CD8-positive, alpha-beta T cell (primary cell): ENCODE measurements at places on chromosomes 2 and 18.
A peak's percentile ranks its signal among the peaks of the same experiment; 100 is the strongest.

- DNase-seq = no peak
These were observed 2.8 kb downstream of the ZFP36L2 start for GRCh38 chr2:43223521-43224001.

- no peak for DNase-seq
These were observed 82.1 kb downstream of the TMEM182 start for GRCh38 chr2:102843764-102844443.

DNA sequence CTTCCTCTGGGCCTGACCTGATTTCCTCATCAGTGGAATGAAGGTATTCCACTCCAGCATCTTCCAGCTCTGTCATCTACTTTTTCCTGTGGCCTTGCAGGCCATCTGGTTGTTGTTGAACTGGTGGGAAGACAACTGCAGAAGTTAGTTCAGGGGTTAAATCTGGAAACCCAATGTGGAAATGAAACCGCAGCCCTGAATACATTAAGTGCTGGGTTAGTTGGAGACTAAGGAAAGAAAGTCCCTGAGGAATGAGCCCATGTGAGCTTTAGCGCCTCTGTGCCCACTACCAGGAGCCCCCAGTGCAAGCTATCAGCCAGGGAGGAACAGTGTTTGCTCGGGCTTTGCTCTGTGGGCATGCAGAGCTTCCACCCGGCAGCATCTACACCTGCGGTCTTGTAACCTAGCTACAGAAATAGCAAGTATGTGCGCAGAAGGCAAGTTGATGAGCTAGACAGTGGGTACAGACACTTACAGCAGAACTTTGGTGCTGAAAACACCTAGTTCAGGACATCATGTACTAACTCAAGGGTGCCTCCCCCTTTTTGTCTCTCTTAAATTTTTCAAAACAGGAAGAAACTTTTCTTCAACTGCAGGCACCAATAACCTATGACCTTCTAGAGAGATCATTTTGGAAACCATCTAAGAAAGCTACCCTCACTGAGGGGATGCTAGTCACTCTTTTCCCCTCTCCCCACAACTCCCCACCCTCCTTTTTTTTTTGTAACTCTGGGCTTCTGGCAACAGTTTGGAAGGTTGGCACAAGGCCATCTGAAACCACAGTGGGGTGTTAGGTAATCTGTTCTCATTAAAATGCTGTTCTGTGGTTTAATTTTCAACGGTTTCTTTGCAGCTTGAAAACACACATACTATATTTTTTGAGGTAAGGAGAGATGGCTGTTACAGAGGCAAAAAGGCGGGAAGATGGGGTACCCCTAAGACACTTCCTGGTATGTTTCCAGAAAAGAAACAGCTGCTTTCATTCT lies 18.3 kb upstream of the CXCR4 start:
- peak; percentile 94 for DNase-seq

DNA sequence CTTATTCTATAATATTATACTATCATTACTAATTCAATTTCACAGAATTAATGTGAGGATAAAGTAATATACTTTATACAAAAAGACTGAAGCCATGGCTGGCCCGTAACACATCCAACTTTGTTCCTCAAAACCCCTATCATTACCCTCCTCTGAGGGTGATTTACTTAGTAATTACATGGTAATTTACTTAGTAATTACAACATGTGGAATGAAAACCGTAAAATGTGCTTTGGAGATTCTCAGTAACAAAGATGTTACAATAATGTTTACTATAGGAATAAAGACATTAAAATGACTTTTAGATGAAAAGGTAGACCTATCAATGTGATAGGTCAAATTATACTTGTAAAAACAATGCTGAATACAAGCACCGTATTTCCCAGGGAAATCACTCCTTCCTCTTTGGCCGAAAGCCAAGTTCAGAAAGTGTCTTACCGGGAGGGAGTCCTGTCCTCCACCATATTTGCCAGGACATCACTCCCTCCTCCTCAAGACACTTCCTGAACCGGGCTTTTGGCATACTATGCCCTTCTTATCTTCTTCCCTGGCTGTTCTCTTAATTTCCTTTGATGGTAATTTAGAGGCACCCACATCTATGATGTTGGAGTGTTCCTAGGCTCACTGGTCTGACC lies 1047.8 kb downstream of the SOCS6 start:
- no peak for DNase-seq

DNA sequence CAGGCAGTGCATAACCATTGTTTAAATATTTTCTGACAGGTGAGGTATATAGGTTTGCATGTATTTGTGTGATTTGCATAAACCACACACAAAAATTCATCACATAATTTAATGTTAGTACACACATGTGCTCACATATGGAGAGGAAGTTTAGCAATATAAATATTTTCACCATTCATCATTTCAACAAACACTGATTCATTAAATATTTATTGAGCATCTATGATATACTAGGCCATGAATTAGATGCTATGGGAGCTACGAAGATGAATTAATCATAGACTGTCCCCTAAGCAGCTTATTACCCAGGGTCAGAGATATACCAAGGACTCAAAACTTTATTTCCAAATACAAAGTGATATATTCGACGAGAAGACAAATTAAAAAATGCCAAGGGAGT lies 311.6 kb upstream of the PIK3C3 start:
- no peak for DNase-seq
